Stimulated activated CD8-positive, alpha-beta memory T cell treated with anti-CD3 and anti-CD28 coated beads, Interleukin-7, amount 100 ng/mL, for 4 hours (primary cell): ENCODE measurements at places on chromosomes 6 and 20.
A peak's percentile ranks its signal among the peaks of the same experiment; 100 is the strongest.

- no peak for DNase-seq
Observed at GRCh38 chr20:32301719-32302506, 24.5 kb downstream of the KIF3B start.

DNA sequence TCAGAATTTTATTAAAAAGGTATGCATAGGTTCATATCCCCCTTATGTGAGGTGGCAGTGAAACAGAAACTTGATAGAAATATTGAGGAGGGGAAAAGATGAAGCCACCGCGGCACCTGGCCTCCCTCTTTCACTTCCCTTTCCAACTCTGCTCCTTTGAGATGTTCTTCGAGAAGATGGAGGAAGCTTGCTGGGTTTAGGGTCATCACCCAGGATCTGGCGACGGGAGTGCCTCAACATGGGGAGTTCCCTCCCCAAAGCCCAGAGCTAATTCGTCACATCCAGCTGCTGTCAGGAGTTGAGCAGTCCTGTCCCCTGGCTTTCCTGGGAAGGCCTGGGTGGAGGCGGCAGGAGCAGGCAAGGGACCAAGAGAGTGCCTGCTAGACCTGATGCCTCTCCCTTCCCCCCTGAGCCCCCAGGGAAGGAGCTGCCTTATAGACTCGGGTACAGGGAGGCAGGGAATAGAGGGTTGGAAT is 29.1 kb downstream of the RREB1 start:
- DNase-seq, result no peak

DNA sequence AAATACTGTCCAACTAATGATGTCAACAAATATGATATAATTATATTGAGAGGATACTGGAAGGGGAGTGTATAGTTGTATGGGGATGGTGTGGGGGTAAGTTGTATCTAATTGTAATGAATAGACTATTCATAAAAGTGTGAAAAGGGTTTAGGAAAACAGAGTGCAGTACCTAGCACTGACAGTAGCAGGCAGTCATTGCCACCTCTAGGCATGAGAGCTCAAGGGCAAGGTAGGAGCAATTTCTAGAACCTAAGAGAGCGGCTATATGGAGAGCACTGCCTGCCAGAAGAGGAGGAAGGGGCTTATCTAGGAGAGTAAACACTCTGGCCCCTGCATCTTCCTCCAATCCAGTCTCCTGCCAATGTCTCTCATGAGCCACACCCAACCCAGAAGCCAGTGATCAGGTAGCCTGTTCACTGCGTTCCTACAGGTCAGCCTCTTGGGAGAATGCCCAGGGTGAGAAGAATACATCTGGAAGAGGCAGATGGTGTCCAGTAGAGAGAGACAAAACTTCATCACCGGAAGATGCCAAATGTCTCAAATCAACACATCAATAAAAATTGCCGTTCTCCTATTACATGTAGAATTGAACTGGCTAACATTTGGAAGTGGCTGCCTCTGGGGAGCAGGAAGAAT is 200.0 kb downstream of the LY86 start:
- DNase-seq, result no peak

DNA sequence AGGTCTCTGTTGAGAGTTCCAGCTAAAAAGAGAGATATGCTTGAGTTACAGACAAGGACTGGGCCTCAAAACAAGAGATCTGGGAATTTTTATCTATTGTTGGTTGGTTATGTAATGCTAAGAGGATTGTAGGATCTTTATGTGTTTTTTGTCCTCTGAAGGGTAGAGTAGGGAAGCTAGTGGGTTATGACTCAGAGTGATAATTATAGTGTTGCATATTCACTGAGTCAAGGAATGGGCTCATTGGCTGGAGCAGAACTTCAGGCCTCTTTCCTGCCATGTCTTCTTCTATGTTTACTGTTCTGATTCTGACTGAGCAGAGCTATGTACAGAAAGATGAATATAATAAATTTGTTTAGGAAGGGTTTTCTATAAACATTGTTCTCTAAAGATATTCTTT is 66.1 kb upstream of the NOX3 start:
- DNase-seq, result no peak

GRCh38 chr6:157982102-157982562 is 469 bp downstream of the SYNJ2 start:
- DNase-seq, result no peak

GRCh38 chr6:99790679-99791078 is 184.0 kb downstream of the PRDM13 start:
- DNase-seq, result no peak

GRCh38 chr6:99241905-99242534 is 107.5 kb downstream of the FAXC start:
- no peak for DNase-seq

DNA sequence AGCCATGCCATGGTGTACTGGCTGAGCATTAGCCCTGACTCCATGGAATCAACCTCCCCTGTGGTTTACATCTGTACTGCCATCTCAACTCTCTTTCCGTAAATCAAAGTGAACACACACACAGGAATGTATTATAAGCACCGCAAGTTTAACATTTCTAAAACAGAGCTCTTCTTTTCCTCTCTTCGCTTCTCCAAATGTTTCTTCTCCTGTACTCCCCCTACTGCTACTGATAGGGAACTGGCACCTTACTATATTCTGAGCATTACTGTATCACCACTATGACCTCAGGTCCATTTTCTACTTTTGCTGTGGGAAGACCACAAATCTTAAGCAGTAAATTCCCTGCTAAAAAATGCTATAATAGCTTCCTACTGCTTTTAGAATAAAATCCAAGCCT is 101.2 kb downstream of the NUS1 start:
- no peak for DNase-seq

DNA sequence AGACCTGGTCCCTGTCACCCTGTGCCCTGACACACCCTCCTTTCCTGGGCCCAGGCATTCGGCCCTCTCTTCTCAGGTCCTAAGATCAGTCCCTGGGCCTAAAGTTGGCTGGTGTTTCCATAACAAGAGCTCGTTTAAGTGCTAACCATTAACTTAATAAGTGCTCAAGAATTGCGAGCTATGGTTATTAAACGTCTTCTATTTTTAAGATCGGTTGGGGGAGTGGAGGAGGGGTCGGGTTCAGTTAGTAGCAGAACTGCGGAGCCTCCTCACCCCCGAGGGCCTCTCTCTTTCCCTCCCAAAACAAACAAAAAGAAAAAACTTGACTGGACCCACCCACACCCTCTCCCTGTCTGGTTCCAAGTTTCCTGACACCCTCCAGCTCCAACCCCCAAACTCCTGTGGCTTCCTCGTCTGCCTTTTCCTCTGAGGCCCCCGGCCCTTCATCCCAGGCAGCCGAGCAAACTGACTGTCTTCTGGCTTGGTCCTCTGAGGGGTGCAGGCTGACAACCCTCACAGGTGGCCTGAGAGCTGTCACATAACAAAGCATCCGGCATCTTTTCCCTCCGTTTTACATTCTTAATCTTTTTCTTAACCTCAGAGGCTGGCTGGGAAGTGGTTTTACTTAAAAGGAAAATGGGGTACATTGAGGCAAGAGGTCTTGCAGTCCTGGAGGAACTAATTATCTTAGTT is 2.0 kb downstream of the STK35 start:
- no peak for DNase-seq

DNA sequence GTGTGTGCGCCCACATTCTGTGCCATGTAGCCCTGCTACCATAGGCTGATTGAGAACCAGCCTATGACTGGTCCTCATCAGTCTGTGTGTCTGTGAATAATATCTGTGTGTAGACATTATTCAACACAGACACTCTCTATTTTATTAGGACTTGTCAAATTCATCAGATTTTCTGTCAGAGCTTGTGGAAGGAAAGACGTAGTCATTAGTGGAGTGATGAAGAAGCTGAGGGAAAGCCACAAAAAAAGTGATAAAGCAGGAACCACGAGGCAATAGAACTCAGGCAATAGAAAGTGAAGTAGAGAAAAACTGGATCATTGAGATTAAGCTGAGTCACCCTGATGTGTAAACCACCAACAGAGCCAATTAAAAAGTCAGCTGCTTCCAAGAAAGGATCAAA is 122.2 kb upstream of the MARCKS start:
- no peak for DNase-seq

DNA sequence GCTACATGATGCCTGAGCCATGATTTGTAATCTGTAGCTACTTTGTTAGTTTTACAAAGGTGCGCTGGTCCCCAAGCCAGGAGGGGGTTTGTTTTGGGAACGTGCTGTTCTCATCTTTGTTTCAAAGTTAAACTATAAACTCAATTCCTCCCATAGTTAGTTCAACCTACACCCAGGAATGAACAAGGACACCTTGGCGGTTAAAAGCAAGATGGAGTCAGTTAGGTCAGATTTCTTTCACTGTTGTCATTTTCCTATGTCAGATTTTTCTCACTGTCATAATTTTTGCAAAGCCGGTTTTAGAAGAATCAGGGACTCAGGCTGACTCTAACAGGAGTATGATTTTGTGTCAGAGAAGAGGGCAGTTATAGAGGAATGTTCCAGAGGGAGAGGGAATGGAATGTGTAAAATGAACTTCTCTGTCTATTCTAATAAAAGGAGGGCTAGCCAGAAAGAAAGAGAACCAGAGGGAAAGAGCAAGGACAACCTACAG is 2.3 kb upstream of the GMPR start:
- DNase-seq, result no peak

DNA sequence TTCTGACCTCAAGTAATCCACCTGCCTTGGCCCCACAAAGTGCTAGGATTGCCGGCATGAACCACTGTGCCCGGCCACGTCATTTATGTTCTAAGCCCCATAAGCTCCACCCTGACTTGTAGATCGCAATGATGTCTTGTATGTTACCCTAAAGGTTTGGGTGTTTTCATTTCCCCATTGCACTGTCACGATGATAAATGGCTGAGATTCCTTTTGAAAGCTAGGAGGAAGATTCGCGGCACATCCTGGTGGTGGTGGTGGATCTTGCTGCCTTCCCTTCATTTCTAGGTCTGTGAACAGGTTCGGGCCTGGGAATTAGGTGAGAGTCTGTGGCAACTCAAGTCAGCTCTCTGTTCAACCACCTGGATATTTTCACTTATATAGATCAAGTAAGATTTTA is 28.3 kb downstream of the MUC22 start:
- no peak for DNase-seq

GRCh38 chr6:128491100-128491581 is 29.3 kb downstream of the PTPRK start:
- no peak for DNase-seq

DNA sequence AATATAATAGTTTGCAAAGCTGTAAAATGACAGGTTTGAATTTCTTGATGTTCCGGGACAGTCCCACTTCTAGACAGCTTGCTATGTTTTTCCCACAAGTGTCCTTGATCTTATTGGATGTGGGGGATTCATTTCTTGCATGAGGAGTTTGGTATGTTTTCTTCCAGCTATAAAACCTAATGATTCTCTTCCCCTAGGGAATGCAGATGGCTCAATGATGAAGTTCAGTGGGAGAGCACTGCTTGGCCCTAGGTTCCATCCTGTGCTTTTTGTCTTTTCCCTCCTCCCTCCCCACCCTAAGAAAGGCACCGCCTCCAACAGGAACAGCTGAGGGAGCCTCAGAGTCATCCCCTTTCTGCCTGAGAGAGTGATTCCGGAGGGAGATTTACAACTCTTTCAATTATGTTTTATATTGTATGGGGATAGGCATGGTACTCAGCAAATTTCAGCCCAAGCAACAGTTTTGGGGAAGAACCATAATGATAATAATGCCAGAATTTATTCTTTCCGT is 149.2 kb downstream of the PHACTR1 start:
- DNase-seq, result no peak

DNA sequence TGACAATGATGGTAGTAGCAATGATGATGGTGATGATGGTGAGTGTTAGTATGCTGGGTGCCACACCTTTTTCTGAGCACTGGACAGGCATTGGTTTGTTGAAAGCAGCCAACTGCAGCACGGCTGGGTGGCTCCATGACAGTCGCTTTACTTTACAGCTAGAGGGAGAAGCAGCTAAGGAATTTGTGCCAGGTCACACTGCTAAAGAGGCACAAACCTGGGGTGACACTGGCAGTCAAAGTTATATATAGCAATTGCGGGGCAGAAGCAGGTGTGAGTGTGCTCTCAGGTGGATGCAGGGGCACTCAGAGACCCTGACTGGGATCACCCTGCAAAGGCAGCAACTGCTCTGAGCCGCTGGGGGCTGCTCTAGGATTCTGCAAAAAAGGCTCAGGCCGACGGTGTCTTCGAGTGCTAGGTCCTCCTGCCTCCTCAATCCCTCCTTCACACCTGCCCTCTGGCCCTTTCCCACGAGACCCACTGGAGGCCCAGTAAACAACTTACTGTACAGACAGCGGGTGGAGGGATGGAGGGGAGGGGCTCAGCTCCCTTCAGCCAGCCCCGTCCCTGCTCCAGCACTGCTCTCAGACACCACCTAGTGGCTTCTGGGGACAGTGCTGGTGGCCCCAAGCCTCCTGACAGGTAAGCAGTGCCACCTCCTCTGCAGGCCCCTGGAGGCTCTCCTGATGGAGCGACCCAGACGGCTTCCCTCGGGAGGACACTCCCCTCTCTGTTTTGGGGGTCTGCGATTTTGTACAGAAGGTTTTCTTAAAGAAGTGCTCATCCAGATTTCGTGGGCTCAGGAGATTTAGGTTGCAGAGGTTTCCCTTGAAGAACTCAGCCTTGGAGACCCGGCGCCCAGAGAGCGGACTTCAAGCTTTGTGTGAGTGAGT is 4.4 kb upstream of the RPS21 start:
- peak; percentile 56 for DNase-seq

GRCh38 chr6:5305968-5306626 is 44.8 kb downstream of the FARS2 start:
- DNase-seq, result no peak

DNA sequence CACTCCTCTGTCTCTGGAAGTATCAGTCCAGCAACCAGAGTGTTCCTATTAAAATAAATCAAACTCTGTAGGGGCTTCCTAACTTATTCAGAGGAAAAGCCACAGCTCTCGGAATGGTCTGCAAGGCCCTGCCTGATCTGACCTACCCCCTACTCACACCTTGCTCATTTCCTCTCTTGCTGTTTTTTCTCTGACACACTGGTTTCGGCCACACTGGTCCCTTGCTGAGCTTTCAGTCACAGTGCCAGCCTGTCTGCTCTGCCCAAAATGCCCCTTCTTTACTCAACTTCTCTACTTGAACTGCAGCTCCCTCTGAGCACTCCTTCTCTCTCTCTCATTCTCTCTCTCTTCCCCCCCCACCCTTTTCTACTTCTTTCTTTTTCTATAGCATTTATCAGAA is 430.2 kb downstream of the UTRN start:
- DNase-seq, result no peak

DNA sequence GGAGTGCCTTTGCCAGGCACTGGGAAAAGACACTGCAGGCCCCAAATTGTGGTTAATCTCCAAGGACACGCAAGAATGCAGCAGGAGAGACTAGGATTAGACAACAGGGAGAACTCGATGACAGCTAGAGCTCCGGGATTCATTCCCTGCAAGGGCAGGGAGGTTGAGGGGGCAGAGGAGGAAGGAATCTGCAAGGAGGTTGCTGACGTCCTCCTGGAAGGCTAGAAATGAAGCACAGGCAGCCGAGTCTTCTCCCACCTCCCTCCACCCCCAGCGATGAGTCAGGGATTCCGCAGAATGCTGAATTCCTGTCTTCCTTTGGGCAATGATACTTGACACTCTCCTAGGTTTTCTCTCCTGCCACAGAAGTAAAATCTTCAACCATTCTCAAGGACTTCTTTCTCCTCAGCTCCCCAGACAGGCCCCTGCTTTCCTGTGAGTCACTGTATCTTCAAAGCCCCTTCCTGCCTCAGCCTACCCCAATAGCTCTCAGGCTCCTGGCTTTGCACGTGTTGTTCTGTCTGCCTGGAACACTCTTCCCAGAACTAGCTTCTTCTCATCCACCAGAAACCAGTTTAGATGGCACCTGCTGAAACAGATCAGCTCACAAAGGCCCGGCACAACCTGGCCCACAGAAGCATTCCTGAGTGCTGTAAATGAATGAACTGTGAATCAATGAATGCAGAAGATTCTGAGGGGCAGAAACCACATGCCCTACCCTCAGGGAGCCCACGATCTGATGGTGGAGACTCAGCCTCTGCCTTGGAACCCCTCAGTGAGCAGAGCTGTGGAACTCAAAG is 85.6 kb downstream of the MRPL14 start:
- DNase-seq, result no peak
